ENCODE measurements at places on chromosomes 16 and 17. TPM values are rescaled to one million over a fixed set of nuclear protein-coding genes. Genes with fewer than 3 reads are reported as not detected.

- no peak overlapping the region for H3K4me3 ChIP-seq
- H3K4me1 ChIP-seq = no peaks in the 10 kb centered on the region
- no peak for DNase-seq
- no peaks in the 10 kb centered on the region for H3K36me3 ChIP-seq
These were observed 9.0 kb downstream of the C16orf54 start for GRCh38 chr16:29736764-29737163.

DNA sequence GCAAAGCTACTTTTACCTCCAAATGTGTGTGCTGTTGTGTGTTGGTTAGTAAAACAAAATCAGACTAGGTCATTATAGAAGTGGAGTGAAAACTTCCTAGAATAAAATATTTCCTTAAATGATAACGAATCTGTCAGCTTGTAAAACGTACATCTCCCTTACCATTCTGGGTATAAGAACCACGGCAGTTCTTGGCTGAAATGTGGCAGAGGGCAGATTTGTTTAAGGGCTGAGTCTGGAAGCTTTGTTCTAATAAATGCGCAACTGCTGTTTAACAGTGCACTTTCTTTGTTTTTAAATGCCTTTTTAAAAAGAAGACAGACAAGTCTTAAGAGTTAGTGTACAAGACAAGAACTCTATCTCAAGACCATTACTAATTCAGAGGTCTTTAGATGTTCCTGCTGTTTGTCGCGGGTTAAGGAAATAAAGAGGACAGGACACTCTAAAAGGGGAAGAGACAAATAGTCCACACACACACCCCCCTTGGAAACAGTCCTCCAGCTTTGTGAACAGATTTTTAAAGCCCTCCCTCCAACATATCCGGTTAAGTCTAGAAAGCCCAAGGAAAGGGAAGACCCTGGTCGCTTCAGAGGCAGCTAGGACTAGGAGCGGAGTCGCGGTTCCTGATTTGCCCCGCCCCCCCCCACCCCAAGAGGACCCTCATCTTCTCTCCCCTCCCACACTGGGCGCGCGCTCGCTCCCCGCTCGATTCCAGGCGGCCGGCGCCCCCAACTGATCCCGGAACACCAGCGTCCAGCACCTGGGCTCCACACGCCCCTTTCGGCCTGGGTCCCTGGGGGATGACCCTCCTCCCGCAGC is 658 bp downstream of the SYNRG start:
- peak; percentile 86 for DNase-seq
- H3K27ac ChIP-seq = peak overlapping the region; percentile 97
- H3K4me3 ChIP-seq = peak overlapping the region; percentile 94

DNA sequence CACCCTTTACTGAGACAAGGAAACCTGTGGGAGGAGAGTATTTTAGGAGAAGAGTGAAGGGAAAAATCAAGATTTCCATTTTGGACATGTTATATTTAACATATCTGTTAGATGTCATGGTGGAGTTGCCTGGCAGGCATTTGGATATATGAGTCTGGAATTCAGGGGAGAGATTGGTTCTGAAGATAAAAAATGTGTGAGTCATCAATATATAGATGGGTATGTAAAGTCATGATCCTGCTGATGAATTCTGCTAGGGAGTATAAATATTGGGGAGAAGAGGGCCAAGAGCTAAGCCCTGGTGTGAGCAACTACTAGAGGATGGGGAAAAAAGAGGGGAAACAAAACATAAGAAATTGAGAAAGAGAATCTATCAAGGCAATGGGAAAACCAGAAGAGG is 151.3 kb upstream of the SOX9 start:
- no peaks in the 10 kb centered on the region for H3K27me3 ChIP-seq
- H3K36me3 ChIP-seq = no peaks in the 10 kb centered on the region
- H3K4me3 ChIP-seq = no peak overlapping the region
- H3K4me1 ChIP-seq = no peaks in the 10 kb centered on the region

DNA sequence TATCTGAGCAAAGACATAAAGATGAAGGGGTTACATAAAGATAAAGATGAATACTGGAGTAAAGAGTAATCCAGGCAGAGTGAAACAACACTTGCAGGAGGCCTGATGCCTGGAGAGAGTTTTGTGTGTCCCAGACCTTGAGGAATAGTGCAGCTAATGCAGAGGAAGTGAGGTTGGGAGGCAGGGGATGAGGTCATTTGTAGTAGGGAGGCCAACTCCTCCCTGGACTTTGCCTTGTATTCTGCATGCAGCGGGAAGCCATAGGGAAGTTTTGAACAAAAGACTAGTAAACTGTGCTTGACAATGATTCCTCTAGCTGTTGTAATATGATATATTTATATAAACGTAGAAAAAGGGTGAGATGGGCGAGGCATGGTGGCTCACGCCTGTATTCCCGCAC is 356.6 kb downstream of the KCNJ2 start:
- H3K4me1 ChIP-seq = no peaks in the 10 kb centered on the region
- no peaks in the 10 kb centered on the region for H3K27me3 ChIP-seq
- no peaks in the 10 kb centered on the region for H3K36me3 ChIP-seq
- no peak for DNase-seq
- H3K4me3 ChIP-seq = no peak overlapping the region
- no peak overlapping the region for H3K27ac ChIP-seq

The SHISA6 gene
- 3.2 TPM for total RNA-seq
